ENCODE measurements at places on chromosomes 13 and 19.
A peak's percentile ranks its signal among the peaks of the same experiment; 100 is the strongest.

- no peak for DNase-seq
Observed at GRCh38 chr13:46367617-46368327, 19.3 kb downstream of the RUBCNL start.

DNA sequence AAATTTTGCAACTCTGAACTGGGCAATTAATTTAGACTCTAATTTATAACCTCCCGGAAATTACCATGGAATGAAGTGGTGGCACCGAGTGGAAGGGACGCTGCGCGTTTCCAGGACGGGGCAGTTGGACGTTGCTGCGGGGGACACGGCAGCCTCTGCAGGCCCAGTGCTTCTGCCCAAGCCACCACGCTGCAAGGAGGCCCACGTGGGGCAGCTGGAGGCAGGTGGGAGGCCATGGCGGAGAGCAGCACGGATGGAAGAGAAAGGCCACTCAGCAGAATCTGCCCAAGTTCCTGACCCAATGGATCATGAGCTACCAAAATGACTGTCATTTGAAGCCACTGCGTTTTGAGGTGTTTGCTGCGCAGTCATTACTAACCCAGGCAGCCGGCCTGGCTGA lies 11.2 kb upstream of the ADPRHL1 start:
- DNase-seq, result no peak

- peak; percentile 67 for DNase-seq
Observed at GRCh38 chr13:24127116-24127631, 33.3 kb upstream of the SPATA13 start.

DNA sequence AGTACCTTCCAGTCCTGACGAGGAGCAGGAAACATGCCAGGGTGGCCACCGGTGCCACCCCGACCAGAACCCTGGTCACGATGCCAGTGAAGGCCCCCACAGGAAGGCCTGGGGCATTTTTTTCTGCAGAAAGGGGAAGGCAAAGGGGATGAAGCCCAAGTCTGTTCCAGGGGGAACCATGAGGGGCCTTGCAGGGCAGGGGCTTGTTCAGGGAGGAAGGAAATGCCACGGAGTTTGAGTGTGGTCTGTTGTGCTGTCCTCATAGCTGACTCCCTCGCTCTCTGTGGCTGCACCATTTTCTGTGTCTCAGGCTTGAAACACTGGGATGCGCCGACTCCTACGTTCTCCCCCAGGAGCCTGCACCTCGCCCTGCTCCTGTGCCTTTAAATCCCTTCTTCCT lies 27.5 kb upstream of the CEACAM1 start:
- DNase-seq, result no peak

GRCh38 chr13:33175991-33176390 lies 109.6 kb downstream of the STARD13 start:
- no peak for DNase-seq

DNA sequence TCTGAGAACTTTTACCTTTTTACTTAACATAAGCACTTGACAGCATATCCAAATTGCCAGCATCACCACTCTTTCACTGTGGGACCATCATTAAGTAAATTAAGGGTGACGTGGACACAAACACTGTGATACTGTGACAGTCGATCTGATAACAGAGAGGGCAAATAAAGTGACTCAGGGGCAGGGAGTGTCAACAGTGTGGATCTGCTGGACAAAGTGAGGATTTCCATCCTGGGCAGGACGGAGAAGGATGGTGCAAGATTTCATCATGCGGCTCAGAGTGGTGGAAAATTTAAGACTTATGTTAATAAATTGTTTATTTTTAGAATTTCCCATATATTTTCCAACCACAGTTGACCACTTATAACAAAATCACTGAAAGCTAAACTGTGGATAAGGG lies 60.0 kb upstream of the WDFY2 start:
- DNase-seq, result peak; percentile 84

- no peak for DNase-seq
Observed at GRCh38 chr19:56966225-56966696, 125.7 kb upstream of the PEG3 start.

- no peak for DNase-seq
Observed at GRCh38 chr19:1968279-1969175, 27.6 kb downstream of the CSNK1G2 start.

- no peak for DNase-seq
Observed at GRCh38 chr19:36420961-36421748, 2.7 kb upstream of the ZFP82 start.

GRCh38 chr13:103935117-103935516 lies 868.9 kb upstream of the SLC10A2 start:
- no peak for DNase-seq

DNA sequence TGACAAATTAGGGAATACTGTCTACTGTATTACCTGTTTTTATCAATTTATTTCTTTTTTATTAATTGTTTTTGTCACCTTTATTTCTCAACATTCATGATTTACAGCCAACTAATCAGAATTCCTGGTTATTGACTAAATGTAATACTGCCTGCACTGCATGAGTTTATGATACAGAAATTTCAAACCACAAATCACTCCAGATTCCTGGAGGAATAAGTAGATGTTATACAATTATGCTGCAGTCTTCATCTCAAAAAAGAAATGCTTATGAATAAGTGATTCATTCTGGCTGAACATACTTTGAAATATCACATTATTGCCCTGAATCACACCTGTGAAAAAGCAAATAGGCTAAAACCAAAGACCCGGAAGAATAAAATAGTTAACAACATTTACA lies 249.7 kb downstream of the DACH1 start:
- DNase-seq, result no peak

GRCh38 chr13:110463871-110464510 lies 97.5 kb downstream of the RAB20 start:
- DNase-seq, result no peak

DNA sequence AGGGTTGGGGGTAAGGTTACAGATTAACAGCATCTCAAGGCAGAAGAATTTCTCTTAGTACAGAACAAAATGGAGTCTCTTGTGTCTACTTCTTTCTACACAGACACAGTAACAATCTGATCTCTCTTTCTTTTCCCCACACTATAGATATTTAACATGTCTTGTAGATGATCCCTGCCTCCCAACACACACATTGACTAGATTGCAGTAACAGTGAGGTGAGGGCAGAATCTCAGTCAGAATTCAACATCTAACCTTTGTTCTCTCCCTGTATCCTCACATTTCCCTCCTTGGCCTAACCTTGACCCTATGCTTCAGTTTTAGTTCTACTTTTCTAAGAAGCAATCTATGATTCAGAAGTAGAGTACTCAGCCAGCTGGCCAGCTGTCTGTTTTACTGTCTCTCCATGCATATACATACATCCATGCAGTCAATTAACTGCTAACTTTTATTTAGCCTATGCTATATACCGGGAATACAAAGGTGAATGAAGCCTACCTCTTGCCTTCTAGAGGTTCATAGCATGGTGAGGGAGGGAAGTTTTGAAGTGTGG lies 18.1 kb downstream of the DNAJC15 start:
- DNase-seq, result no peak

- DNase-seq, result no peak
Observed at GRCh38 chr19:33464010-33464732, 57.4 kb downstream of the PEPD start.

GRCh38 chr19:53971673-53972072 lies 8.9 kb downstream of the CACNG8 start:
- no peak for DNase-seq

DNA sequence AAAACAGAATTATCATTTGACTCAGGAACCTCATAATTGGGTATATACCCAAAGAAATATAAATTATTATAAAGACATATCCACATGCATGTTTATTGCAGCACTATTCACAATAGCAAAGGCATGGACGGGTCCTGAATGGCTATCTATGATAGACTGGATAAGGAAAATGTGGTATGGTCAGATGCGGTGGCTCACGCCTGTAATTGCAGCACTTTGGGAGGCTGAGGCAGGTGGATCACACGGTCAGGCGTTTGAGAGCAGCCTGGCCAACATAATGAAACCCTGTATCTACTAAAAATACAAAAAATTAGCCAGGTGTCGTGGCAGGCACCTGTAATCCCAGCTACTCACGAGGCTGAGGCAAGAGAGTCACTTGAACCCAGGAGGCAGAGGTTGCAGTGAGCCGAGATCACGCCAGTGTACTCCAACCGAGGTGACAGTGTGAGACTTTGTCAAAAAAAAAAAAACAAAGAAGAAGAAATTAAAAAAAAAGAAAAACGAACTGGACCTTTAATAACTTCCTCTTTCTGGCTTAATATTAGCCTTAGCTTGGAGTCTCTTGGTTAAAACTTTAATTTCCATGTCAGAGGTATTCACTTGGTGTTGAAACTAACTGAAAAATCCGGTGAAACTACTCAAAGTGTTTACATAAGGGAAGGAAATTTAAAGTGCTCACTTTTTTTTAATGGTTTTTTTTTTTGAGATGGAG lies 104.4 kb downstream of the ZNF486 start:
- no peak for DNase-seq

- DNase-seq, result no peak
Observed at GRCh38 chr19:53381376-53381775, 13.6 kb upstream of the ZNF765 start.

- no peak for DNase-seq
Observed at GRCh38 chr13:112664501-112665203, 25.2 kb upstream of the ATP11A start.

GRCh38 chr19:35519291-35519690 lies 5.8 kb upstream of the DMKN start:
- peak; percentile 66 for DNase-seq

GRCh38 chr19:16160943-16161560 lies 12.3 kb downstream of the CIB3 start:
- peak; percentile 96 for DNase-seq

- no peak for DNase-seq
Observed at GRCh38 chr19:463483-464207, 2.8 kb upstream of the SHC2 start.

DNA sequence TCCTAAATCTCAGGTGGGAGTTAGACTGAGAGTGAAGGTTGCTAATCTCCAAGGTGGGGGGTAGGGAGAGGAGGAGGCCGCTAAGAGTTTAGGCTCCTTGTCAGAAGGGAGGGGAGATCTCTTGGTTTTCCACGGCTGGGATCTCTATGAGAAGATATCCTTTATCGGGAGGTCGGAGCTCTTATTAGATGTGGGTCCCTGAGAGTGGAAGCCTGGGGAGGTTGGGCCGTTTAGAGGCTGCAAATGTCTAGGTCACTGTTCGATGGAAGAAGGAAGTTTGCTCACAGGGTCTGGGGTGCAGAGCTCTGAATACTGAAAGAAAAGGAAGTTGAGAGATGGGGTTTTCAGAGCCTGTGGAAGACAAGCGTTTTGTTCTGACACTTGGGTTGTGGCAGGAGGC lies 3.8 kb downstream of the MYADM start:
- DNase-seq, result no peak

- DNase-seq, result no peak
Observed at GRCh38 chr13:108437496-108437895, 168.0 kb downstream of the TNFSF13B start.

GRCh38 chr13:77460195-77460594 lies 75.3 kb upstream of the SCEL start:
- no peak for DNase-seq

GRCh38 chr13:90246005-90246404 lies 1101.5 kb upstream of the MIR17HG start:
- no peak for DNase-seq

- DNase-seq, result no peak
Observed at GRCh38 chr19:17325881-17326594, 8.6 kb downstream of the ANO8 start.

DNA sequence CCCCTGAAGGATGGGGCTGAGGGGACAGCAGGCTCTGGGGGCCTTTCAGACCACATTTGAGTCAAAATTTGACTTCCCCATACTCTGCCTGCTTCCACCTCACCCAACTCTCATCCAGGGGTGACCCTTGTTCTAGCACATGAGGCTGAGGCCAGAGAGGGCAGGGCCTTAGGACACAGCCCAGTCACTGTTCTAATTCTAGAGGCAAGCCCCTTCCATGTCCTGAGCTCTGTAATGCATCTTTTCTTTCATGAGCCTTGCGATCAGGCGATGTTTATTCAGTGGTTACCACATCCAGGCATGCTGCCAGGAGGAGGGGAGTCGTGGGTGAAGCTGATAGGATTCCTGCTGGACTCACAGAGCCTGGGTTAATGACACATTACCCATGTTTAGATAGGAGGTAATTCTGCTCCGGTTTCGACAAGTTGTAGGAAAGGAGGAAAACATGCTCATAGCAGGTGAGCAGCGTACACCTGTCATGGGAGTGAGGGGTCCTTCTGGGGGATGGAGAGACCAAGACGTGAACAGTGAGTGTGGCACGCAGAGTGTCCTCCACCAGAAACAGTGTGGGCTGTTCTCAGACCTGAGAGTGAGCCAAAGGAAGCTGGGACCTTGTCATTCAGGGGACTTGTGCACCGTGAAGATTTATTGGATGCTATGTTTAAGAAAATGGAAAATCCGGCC lies 9.3 kb downstream of the RPS9 start:
- peak; percentile 95 for DNase-seq

GRCh38 chr19:33725567-33725966 lies 71.1 kb upstream of the KCTD15 start:
- DNase-seq, result no peak

GRCh38 chr13:109941951-109942350 lies 155.6 kb upstream of the IRS2 start:
- no peak for DNase-seq

GRCh38 chr19:34997071-34997617 lies 3.0 kb upstream of the GRAMD1A start:
- no peak for DNase-seq

- no peak for DNase-seq
Observed at GRCh38 chr13:97746649-97747048, 206.8 kb upstream of the IPO5 start.

DNA sequence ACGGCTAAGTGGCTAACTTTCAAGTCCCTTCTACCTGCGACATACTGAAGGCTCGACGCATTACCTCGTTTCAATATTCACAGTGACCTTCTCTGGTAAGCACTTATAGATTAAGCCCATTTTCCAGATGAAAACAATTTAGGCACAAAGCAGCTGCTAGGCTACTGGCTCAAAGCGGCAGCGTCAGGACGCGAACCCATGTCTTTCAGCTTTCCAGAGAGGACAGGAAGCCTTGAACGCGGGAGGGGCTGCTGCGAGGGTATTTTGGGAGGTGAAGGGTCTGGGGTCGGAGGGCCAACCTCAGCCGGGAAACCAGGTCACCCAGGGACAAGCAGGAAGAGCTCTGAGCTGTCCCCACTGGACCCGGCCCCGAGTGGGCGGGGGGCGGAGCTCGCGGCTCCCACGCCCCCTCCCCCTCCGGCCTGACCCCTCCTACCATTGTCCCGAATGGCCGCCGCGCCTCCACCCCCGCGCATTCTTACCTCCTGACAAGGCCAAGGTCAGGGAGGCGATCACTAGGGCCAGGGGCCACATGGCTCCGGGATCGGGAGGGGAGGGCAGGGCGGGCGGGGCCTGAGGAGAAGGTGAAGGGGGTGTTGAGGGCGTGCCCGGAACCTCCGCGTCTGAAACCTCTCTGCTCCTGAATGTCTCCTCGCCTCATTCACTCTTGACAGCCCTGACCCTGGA lies at the start of gene KLK13:
Gene KLK13, minus strand, starts transcription at position 559 of the 687 bp plus-strand sequence. Its CDS starts 25 bp downstream, at position 534.
- DNase-seq, result no peak

- no peak for DNase-seq
Observed at GRCh38 chr19:6602729-6603114, 11.8 kb upstream of the CD70 start.

DNA sequence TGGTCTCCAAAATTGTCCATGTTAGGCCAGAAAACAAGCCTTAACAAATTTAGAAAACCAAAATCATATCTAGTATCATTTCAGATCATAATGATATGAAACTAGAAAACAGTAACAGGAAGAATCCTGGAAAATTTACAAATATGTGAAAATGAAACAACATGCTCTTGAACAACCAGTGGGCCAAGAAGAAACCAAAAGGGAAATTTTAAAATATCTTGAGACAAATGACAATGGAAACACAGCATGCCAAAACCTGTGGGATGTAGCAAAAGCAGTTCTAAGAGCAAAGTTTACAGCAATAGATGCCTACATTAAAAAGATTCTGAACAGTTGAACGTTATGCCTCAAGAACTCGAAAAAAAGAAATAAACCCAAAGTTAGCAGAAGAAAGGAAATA lies 32.6 kb downstream of the VWA8 start:
- DNase-seq, result no peak
